ENCODE measurements at places on chromosomes 5 and 9.

DNA sequence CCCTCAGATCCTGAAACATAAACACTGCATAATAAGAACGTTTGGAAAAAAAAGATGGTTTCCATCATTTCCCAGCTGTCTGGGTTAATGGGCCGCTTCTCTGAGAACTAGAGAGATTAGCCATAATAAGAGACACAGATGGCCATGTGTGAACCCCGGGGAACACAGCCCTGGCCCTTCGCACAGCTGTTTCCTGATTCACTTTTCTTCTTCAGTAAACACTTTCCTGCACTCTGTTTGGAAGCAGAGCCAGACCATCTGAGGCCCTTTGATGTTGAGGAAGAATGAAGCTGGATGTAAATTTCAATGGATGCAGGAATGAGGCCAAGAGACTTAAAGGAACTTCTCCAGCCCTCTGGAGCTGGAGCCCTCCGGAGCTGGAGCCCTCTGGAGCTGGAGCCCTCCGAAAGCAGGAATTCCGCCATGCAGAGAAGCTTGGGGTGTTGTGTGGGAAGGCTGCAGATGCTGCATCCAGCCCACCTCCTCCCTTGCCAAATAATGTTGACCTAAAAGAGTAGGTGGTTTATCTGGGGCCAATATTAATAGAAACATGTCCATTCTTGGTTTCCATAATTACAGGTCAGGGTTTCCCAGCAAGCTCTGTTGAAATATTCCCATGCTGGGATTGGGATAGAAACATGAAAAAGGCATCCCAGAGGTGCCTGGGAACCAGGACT, 218.9 kb downstream of the NXNL2 start:
- DNase-seq = no peak

DNA sequence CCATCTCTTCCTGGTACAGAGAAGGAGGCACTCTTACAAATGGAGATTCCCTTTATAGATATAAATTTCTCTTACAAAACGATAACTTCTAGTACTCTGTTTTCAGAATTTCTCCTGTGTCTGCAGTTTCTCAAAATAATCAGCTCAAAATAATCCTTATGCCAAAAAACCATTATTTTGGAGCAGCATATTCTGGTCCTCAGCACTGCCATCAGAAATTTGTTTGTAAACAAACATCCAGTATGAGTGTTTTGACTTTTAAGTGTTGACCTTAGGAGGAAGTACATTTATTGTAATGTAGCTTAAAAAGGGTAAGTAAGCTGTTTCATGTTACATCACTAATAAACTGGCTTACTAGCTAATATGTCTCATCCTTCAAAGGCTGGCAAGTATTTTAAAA, 52.8 kb upstream of the SNAPC3 start:
- no peak for DNase-seq

GRCh38 chr5:111271885-111272284, 47.7 kb downstream of the CAMK4 start:
- no peak for DNase-seq

DNA sequence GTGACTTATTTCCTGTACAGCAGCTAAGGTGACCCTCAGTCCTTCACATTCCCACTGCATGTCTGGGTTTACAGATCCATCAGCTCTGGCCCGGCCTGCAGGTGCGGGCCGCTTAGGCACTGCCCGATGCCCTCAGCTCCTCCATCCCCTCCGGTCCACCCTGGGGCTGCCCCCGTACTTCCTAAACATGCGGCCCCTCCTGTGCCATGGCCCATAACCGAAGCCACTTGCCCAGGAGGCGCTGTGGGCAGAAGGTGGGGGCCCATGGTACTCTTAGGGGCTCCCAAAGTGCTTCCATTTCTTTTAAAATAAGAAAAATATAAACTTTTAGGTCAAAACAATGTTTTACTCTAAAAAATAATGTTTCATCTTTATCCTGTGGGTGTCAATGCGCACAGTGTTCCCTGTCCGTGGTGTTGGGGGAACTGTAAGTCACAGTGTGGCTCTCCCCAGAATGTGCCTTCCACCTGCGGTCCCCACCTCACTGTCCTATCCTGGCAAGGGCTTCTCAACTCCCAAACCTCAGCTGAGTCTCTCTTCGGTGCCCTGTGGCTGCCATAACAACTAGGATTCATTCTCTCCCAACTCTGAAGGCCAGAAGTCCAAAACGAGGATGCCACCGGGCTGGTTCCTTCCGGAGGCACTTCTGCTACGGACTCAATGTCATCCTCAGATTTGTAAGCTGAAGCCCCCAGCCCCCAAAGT, 132.7 kb upstream of the LPCAT1 start:
- DNase-seq = no peak

GRCh38 chr5:540071-540905, 16.0 kb upstream of the SLC9A3 start:
- DNase-seq = no peak

GRCh38 chr5:168607946-168608345, 28.8 kb upstream of the PANK3 start:
- no peak for DNase-seq

- DNase-seq = no peak
These were observed 35.0 kb upstream of the SNX24 start for GRCh38 chr5:122810405-122810804.

DNA sequence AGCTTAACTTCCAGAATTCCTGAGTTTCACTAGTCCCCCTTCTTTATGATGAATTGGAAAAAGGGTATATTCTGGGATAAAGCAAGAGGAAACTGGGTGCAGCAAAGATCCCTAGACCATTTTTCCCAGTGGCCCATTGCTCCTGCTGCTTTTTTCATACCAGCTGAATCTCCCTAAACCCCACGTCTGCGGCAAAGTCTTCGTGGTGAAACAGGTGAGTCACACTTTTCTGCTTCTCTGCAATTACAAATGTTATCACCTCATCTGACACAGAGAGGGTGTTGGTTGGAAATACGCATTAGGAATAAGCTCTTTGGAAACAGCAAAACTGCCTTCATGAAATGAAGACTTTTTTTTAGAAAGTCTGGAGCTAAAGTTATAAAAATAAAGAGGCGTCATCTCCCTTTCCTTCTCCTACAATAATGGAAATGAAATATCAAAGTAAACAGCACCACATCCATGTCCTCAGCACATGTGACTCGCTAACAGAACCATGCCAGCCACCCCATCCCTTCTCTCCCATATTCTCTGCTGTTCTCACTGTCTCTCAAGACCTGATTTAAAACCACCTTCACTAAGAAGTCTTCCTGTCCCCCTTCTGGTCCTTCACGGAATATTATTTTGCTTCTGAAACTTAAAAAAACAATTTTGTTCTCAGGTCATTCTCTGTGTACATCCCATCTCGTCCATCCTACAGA, 39.5 kb upstream of the GLRX start:
- DNase-seq = no peak

DNA sequence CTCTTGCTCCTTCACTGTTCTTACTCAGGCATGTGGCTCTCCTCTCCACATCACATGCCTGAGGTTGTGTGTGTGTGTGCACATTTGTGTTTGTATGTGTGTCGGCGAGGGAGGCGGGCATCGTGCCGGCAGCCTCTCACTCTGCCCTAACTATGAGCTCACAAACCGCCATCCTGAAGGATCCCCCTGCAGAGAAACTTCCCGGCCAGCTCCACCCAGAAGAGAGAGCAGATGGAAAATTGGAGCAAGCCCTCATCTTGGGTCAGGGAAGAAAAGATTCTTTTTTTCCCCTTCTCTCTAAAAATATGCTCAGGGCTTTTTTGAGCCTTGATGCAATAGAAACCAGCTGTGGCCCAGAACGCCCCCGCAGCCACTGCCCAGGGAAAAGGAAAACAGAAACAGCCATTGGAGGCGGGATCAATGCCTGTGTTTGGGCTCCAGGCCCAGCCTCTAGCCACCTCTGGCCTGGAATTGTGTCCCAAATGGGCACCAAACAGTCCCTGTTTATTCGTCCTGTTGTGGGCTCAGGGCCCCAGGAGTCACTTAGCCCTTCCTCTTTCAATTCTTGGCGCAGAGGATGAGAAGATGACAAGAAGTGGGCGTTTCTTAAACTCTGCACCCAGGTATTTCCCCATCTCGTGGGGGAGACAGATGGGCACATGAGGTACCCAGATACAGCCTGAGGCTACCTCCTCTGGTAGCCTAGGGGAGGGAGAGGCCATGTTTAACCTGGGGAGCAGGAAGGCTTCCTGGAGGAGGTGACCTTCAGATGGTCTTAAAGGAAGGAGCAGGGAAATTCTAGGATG, 151.5 kb downstream of the RGS3 start:
- no peak for DNase-seq

DNA sequence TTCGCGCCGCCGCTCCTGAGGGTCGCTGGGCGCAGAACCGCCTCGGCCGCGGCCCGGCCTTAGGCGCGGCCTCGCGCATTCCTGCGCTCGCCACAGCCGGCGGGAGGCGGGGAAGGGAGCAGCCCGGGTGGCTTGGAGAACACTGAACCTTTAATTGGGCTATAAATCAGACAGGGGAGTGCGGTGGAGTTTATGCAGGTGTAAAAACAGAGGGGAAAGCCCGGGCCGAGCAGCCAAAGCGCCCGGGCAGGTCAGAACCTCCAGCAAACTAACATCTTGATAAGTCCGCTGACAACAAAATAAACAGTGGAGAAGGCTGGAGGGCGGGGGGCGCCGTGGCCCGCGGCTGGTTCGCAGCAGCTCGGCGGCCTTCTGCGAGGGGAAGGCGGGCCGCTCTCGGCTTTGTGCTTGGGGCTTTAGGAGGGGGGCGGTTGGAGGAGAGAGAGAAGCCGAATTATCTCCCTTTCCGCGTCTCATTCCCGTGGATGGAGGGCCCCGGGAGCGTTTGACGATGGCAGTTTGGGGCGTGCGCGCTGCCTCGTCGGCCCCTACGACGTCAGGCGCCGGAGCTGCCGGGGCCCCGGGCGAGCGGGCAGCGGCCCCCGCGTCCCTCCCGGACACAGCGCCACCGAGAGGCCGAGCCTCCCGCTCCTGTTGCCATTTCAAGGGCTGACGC, 11.3 kb downstream of the FOXD1 start:
- DNase-seq = no peak

GRCh38 chr5:37774912-37775483, 64.8 kb downstream of the GDNF start:
- DNase-seq = no peak

- DNase-seq = no peak
These were observed 11.1 kb downstream of the PRRC2B start for GRCh38 chr9:131404987-131405386.

Data from AML-193 (cell line).